Glutamatergic neuron (in vitro differentiated cells): ENCODE measurements at places on chromosomes 12 and 14.
A peak's percentile ranks its signal among the peaks of the same experiment; 100 is the strongest.

GRCh38 chr12:71772735-71773134 lies 18.1 kb downstream of the RAB21 start:
- no peak for DNase-seq

DNA sequence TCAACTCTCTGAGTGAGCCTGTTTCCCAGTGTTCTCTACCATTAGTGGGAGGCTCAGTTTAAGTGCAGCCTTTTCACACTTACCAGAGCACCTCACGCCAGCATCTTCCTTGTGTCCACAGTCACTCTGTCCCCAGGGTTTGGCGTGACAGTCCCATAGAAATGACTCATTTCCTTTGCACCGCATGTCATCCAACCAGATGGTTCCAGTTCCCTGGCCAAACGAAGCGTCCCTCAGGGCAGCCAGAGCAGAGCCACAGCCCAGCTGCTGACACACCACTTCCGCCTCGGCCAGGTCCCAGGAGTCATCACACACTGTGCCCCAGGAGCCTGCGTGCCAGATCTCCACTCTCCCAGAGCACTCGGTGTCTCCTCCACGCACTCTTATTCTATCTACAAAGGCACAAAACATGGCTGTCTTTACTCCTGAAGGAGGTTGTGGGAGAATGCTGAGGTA lies 65.4 kb downstream of the ACSM4 start:
- DNase-seq: peak; percentile 87

DNA sequence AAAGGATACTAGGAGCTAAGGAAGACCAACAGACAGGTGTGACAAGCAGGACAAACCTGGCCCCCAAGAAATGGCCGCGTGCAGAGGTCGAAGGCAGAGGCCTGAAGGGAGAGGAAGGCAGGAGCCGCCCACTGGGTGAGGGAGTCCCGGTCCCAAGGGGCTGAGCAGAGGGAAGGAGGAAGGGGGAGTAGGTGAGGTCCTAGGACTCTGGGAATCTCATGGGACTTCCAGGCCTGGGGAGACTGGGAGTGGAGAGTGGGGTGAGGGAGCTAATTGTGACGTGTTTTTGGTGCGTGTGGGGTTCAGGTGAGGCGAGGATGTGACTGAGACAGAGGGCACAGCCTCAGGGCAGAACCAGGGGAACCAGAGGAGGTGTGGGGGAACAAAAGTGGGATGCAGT lies 11.7 kb upstream of the FLVCR2 start:
- DNase-seq: no peak

DNA sequence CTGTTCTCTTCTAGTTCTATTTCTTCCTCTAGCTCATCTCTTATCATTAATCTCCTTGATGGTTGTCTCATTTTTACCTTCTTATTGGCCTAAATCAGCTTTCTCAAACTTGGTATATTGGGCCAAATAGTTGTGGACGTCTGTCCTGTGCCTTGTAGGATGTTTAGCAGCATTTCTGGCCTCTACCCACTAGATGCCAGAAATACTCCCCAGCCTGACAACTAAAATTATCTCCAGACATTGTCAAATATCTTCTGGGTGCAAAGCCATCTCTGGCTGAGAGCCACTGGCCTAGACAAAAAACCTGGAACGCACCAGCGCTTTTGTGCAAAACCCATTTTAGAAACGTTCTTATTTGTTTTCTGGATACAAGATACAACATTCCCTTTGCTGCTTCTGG lies 38.8 kb upstream of the LRRC10 start:
- DNase-seq: no peak

DNA sequence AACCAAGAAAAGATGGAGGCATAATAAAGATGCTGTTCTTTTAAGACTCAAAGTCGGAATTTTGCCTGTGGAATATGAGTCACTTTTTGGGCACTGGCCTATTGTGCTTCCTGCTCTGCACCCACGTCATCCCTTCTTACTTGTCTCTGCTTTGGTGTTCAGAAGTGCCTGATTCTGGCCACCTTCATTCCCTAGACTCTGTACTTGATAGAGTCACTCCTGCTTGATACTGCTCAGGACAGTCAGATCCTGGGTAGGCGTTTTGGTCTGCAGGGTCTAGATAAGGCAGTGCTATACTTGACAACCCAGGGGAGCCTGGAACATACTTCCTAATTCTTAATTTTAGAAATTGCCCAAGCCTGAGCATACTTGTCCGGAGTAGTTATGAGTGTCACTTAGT lies 1.9 kb downstream of the LRRK2 start:
- DNase-seq: no peak

- no peak for DNase-seq
Measured at GRCh38 chr12:84644908-84645307, 267.7 kb downstream of the SLC6A15 start.

DNA sequence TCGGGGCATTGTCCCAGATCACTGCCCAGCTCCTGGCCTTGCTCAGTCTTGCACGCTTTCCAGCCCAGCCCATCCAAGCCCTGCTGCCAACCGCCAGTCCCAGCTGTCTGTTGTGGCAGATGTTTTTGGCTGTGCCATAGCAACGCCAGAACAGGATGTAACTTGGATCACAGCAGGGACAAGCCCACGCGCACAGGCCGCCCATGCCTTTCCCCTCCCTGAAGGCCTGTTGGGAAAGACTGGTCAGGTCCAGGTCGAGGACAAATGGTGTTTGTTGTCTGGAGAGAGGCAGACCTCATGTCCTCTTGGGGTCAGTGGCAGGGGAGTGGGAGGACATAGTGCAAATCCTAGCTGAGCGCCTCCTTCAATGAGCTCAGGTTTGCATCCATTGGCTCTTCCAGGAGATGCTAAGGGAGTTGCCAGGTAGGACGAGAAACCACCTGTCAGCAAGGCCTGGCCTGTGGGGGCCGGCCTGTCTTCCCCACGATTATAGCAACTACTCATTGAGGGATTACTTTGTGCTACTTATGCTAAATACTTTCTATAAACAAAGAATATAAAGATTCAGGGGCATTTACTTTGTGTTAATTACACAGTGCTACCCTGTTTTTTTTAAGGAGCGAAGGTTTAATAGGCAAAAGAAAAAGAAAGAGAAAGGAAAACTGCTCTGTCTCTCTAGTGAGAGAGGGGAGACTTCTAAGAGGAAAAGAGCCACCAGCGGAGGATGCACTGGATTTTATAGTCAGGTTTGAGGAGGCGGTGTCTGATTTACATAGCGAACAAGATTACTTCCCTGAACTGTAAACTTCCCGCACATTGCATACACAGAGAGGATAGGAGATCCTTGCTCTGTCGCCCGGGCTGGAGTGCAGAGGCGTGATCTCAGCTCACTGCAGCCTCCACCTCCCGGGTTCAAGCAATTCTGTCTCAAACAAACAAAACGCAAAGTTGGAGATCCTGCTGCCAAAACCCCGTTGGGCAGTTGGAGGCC lies 42.8 kb upstream of the CORO1C start:
- peak; percentile 68 for DNase-seq

DNA sequence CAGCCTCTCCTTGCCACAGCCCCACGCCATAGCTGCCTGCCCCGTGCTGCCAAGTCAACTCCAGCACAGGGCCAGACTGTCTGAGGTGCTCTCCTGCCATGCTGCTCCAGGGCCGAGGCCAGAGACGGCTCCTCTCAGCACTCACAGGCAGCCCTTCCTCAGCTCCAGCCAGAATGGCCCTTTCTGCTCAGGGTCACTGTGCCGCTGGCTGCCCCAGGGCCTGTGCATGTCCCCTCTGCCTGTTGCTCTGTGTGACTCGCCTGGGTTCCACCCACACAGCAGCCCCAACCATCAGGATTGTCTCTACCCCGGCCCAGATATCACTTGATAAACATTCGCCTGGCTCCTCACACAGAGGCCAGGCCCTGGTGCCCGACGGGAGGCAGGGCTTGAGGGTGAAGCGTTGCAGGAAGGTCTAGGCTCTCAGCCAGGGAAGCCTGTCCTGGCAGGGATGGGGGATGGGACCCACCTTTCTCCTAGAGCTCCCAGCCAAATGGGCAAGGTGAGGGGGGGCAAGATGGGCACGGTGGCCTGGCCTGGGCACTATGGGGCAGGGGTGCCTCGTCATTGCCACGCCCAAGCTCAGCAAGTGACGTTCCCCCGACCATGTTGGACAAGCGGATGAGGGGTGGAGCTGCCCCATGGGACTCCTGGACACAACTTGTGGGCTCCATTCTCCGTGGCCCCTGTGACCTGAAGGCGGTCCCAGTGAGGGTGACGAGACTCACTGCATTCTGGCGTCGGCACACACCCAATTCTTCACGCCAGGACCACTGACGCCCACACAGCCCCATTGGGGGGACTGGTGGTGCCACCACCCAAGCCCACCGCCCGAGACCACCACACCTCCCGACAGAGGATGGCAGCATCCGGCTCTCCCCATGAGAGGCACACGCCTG lies 27.4 kb upstream of the BTBD6 start:
- peak; percentile 9 for DNase-seq

DNA sequence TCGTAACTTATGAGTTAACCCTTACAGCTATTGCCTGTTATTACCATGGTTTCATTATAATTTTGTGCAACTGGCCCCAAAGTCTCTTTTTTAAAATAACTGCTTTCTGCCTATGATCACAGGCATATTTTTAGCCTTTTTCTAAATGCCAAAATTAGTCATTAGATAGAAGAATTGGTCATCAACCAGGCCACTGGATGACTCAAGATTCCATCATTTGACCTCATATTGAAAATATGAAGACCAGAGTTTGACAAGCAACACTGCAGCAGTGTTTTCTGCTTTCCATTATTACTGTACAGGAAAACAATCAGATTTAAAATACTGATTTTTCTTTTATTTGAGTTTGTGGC lies 54.7 kb upstream of the OTOGL start:
- no peak for DNase-seq

- DNase-seq: no peak
Measured at GRCh38 chr12:96408993-96409392, 8.8 kb upstream of the CDK17 start.

DNA sequence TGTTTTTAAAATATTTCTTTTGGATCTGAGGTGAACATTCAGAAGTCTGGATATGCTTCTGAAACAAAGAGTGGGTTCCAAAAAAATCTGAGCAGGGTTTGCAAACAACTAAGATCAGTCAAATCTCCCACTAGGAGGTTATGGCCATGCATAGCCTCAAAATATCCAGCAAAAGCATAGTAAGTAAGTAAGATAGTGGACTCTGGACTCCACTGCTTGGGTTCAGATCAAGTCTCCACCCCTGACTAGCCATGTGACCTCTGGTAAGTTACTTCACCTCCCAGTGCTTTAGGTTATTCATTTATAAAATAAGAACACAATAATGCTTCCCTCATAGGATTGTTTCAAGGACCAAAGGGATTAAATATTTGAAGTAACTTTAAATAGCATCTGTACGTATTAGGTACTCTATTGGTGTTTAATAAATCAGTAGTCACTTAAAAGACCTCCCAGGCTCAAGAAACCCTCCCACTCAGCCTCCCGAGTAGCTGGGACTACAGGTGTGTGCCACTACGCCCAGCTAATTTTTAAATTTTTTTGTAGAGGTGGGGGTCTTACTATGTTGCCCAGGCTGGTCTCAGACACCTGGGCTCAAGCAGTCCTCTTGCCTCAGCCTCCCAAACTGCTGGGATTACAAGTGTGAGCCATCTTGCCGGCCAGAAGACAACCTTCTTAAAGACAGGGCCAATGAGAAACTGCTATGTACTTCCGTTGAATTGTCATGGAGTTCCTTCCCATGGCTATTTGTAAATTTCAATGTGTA lies 95.7 kb upstream of the SOX5 start:
- no peak for DNase-seq

DNA sequence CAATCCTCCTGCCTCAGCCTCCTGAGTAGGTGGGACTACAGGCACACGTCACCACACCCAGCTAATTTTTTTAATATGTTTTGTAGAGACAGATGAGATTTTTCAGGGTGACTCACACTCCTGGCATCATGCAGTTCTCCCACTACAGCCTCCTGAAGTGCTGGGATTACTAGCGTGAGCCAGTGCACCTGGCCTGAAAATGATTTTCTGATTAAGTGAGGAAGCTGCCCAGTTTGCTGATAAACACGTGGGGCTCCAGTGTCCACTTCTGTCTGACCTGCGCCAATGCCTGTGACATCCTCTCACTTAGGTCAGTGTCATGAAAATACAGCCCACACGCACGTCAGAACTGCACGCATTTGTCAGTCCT lies 37.0 kb upstream of the SFSWAP start:
- no peak for DNase-seq

DNA sequence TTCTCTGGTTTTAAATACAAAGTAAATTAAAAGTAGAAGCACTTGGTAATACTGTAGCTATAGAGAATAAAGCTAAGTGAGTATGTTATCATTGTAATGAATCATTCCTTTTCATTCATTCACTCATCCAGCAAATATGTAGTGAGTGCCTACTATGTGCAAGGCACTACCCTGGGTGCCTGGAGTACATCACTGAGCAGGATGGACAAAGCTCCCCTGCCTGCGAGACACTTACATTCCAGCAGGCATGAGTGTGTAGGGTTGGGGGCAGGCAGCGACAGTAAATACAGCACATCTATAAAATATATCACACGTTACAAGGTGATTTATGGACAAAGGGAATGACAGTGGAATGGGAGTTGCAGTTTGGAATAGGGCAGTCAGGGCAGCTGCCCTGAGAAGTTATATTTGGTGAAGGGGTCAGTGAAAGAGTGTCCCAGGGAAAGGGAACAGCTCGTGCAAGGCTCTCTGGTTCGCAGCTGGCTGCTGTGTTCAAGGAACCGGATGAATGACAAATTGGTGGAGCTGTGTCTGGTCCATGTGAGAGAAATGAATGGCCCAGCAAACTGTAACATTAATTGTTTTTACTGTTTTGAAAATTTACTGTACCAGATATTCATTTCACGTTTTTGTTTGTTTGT lies 159.6 kb downstream of the CRADD start:
- DNase-seq: no peak

- DNase-seq: no peak
Measured at GRCh38 chr12:26212396-26212795, 17.0 kb downstream of the SSPN start.

GRCh38 chr12:39006286-39006685 lies 100.9 kb upstream of the CPNE8 start:
- DNase-seq: no peak

DNA sequence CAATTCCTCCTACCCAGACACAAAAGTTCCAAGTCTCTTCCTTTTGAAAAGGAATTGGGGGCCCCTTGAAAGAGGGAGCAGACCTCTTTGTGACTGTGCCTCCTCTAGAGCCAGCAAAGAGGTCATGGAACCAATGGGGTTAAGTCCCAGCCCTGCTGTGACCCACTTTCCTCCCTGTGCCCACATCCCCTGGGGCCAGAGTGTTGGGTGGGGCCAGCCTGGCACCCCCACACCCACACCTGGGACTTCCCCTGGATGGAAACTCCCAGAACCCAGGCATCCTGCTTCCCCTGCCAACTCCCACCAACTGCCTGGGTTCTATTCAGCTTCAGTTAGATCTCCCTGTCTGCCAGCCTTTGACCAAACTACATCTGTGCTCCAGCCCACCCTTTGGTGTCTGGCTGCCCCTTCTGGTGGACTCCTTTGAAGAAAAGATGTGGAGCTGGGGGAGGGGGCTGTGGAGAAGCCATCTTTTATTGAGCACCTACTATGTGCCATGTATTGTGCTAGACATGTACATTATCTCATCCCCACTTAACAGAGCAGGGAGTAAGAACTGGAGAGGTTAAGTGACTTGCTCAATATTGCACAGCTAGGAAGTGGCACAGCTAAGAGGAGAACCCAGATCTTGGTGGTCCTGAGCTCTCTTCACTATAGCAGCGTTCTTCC lies 4.6 kb upstream of the RARG start:
- DNase-seq: no peak
